ENCODE measurements at places on chromosomes 1 and 21.

GRCh38 chr1:202197653-202198365 lies 4.2 kb downstream of the LGR6 start:
- no peak for DNase-seq

GRCh38 chr1:42730988-42731387 lies 9.0 kb downstream of the CLDN19 start:
- DNase-seq: no peak

GRCh38 chr21:26365849-26366248 lies 195.3 kb upstream of the APP start:
- no peak for DNase-seq

DNA sequence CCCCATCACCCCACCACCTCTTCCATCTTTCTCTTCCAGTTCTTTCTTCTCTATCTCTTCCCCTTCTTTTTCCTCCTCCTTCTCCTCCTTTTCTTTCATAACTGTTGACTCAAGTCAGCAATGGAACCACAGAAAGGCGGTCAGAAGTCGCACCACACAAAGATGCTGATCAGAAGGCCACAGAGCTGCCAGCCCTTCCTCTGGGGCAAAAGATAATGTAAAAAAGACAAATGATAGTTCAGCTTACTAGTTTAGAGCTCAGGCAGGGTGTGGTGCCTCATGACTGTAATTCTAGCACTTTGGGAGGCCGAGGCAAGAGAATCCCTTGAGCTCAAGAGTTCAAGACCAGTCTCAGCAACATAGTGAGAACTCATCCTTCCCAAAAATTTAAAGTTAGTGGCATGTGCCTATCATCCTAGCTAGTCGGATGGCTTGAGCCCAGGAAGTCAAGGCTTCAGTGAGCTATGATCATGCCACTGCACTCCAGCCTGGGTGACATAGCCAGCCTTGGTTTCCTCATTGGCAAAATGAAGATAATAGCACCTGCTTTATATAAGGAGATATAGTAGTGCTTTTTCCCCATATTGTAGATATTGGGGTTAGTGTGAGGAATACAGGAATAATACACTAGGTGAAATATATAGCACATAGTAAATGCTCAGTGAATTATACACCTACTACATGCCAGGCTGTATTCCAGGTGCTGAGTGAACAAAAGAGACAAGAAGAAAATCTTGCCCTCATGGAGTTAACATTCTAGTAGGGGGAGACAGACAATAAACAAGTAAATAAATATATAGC lies 12.5 kb upstream of the IGSF3 start:
- DNase-seq: no peak

DNA sequence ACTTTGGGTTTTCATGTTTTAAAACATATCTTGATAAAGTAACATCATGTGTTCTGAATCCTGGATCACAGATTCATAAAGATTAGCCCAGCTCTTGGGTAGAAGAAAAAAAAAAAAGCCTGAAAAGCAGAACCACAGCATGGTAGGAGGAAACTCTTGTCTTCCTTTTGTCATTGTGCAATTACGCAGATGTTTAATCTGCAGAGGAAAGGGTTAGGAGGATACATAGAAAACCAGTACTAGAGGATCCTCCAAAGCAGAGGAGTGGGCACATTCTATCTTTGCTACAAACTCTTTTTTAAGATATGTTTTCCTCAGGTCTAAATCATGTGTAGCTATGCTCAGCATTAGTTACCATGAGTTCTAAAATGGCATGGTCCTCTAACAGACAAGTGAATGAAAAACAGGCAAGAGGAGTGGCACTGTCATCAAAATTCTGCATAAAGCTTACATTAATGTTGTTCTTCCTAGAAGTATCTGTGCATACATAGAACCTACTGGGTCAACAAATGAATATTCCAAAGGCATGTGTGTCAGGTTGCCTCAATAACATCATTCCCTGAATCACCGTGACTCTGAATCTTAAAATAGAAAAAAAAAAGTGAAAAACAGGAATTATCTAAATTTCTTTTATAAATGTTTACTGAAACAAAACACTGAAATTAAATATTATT lies 107.0 kb downstream of the NME7 start:
- DNase-seq: no peak

GRCh38 chr21:14115646-14116045 lies 95.1 kb downstream of the LIPI start:
- DNase-seq: no peak

- no peak for DNase-seq
Observed at GRCh38 chr1:62823556-62823955, 39.6 kb downstream of the ATG4C start.

DNA sequence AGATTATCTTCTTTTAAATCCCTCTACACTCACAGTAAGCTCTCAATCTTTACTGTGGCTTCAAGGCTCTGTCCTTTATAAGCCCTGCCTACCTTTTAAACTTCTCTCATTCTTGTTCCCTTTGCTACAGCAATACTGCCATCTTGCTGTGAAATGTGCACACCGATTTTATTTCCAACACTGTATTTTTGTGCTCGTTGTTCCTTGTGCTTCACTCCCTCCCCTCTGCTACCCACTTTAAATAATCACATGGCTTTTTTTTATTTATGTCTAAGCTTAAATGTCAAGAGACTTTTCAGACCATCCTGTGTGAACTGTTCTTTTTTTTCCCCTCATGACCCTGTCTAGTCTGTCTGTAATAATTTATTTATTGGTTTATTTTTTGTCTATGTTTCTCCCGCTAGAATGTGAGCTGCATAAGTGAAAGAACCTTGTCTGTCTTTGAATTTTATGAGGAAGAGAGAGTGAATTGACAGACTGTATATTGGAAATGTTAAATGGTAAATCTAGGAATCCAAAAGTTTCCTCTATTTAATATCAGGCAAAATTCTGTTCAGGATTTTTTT lies 45.7 kb downstream of the ABCD3 start:
- DNase-seq: peak; percentile 54

- DNase-seq: peak; percentile 85
Observed at GRCh38 chr1:33255347-33256220, 708 bp upstream of the ZNF362 start.

Measured in AG20443 (cell line).